ENCODE measurements at places on chromosomes 4 and X. TPM values are rescaled to one million over a fixed set of nuclear protein-coding genes. Genes with fewer than 3 reads are reported as not detected.

GRCh38 chr4:98555798-98556445 lies 102.5 kb downstream of the TSPAN5 start:
- no peak for DNase-seq

- DNase-seq: no peak
These were observed 236.2 kb upstream of the NUDT6 start for GRCh38 chr4:123158576-123158975.

Gene ANOS1
- 1.2 TPM for total RNA-seq

DNA sequence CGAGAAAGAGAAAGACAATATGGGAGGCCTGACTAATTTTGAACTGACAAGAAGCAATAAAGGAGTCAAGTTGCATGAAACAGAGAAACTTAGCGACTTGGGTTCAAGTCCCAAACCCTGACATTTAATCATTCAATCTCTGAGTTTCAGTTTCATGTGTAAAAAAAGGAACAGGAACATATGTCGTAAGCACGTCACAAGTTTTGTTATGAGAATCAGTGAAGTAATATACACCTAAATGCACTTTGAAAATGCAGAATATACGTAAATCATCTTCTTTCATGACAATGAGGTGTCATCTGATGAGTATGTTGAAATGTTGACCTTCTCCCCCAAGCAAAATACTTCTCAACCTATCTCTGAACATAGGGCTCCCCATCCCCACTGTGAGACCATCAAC lies 10.4 kb downstream of the ACOT9 start:
- no peak for DNase-seq

Gene MAGEB6
- total RNA-seq: not detected

DNA sequence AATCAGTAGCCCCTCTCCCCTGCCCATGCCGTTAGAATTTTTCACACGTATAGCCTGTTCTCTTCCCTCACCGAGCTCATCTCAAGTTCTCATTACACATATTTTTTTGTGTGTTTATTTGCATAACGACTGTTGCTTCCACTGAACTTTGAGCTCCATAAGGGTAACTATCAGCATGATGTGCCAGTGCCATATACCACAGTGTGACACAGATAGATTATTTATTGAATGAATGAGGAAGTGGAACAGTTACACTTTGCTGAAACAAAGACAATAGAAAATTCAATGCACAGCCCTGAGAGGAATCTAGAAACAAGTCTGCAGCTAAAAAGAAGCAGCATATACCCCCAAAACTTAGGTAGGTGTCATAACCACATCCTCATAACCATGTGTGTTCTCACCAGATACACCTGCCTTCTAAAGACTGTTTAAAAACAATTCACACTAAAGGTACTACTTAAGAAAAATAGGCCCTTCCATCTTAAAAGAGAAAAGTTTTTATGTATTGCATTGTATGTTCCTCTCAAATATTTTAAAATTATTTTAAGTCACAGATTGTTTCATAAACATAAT lies 389.9 kb downstream of the PACRGL start:
- no peak for DNase-seq

DNA sequence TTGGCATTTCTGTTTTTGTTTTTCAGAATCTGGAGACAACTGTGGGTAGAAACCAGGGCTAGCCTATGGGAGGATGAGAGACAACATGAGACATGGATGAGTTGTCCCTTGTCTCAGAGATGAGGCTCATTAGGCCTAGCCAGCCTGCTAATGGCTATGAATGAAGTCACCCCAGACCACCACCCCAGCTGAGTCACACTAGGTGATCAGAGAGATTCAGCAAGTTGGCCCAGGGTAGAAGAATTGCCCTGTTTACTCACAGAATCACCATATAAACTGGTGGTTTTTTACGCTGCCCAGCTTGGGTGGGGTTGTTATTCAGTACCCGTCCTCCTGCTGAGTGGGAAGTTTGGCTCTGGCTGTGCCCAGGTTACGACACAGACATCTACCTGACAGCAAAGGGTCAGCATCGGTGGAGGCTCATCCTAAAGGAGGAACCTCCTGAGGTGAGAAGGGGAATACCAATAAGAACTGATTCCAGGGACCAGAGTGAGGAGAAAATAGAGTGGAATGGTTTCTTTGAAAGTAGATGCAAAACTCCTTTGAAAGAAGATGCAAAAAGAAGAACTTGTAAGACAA lies 17.2 kb upstream of the ARSJ start:
- DNase-seq: peak; percentile 60

Gene MTCP1
- 9.3 TPM for total RNA-seq

- DNase-seq: no peak
These were observed 362 bp downstream of the NCAPG start for GRCh38 chr4:17811078-17811603.

Gene KLHL34
- total RNA-seq: not detected

GRCh38 chr4:29336861-29337260 lies 1383.3 kb upstream of the PCDH7 start:
- no peak for DNase-seq

DNA sequence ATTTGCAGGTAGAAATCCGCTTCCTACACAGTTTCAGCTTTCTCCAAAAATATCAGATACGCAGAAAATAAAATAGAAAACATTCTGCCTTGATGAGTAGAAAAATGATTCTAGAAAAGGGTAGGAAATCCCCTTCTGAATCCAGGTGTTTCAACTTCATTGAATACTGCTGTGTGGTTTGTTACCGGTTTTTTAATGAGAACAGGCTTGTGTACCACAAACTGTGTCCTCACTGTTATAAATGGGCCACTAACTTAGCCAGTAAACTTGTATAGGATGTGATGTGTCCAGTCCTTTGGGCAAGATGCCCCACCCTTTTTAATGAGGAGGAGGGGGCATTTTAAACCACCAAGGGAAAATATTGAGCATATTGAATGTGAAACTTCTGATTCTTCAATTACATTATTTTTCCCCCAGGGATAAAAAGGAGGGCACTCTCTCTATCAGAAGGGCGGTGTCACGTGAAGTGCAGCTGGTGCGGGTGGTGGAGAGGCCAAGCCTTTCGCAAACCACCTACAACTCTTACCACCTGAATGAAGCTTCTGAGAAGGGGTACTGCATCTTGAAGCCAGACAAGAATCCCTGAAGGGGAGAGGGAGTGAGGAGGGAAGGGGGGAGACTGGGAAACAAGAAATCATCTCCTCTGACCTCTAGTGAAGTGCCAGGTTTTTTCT lies 4.5 kb downstream of the CXXC4 start:
- DNase-seq: no peak

DNA sequence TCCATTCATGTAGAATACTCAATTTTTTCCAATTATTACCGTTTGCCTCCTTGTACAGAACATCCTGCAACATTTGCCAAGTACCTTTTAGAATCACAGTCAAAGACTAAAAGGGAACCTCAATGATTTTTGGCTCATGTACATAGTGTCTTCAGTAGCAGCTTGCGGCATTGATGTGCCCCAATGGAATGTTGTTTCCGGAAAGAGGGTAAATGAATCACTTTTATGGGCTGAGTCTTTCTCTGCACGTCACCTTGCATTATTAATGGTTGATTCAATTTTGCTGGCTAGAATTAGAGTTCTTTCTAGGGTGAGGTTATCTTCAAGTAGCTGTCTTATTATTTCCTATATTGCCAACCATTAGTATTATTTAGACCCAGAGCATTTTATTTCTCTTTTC lies 116.9 kb upstream of the GABRA2 start:
- DNase-seq: peak; percentile 28

Gene JADE1
- 17.7 TPM for total RNA-seq

DNA sequence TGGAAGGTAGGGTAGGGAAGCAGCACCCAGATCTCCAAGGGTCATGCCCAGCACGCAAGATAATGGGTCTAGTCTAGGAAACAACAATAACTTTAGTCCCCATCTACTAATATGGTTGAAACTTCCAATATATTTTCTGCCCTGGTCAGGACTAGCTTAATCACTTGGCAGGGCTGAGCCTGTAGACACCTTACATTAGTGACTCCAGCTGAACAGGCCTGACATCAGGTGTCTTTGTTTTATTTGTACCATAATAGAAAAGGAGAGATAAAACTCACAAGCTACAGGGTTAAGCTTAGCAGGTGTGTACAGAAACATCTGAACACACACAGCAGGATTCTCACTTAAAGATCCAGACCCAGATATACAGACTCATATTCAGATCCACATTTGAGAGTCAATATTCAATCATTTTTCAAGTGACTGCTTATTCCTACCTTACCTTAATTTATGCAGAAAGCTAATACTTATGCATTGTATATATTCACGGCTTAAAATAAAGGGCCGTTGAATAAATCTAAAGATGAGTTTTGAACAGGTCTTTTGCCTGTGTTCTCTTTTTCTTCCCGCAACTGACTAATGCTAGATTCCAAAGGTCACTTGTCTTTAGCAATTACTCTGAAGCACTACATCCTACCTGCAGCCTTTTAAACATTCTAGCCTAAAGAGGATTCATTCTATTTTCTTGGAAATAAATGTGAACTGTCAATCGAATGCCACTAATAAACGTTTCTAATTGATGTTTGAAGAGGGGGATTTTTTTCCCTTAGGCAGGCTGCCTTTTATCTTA lies 745.3 kb downstream of the RPA4 start:
- no peak for DNase-seq

All from A172 (cell line).